ENCODE measurements at places on chromosomes 5 and 9.

- peak; percentile 37 for DNase-seq
Observed at GRCh38 chr5:11062397-11062796, 301.4 kb upstream of the DAP start.

DNA sequence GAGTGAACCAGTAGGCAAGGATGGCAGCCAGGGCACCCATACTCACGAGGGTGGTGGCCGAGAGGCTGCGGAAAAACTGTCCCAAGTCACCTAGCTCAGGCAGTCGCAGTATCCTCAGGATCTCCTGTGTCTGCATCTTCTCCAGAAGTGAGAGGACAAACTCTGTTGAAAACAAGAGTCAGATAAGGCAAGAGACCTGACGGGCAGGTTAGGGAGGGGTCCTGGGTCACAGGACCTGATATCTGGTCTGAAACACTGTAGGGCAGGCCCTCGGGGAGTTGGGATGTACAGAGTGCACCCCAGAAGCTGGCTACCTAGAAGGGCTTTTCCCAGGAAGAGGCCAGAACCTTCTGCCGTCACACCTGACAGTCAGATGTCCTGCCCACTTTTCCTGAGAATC lies 17.4 kb downstream of the ACSL6 start:
- DNase-seq: no peak

GRCh38 chr5:72662936-72663335 lies 153.5 kb upstream of the TNPO1 start:
- DNase-seq: no peak

GRCh38 chr9:114524247-114524681 lies 19.0 kb upstream of the WHRN start:
- no peak for DNase-seq

- DNase-seq: peak; percentile 36
Observed at GRCh38 chr5:172569861-172570558, 71.1 kb upstream of the NEURL1B start.

DNA sequence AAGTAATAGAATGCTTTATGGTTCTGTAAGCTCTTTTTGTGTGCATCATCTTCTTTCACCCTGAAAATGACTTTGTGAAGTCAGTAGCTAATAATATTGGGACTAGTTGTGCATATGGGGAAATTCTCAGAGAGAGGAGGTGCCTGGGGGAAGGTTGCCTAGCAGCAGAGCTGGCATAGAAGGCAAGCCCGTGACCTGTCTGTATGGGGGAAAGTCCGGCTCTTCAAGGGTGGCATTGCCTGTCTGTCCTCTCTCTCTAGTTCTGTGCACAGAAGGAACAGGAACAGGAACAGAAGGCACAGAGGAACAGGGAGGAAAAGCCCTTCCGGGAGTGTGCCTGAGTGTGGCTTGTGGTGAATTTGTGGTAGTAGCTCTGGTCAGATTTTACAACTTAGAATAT lies 33.1 kb downstream of the SH3GL2 start:
- peak; percentile 89 for DNase-seq

- no peak for DNase-seq
Observed at GRCh38 chr5:143311955-143312354, 91.5 kb downstream of the NR3C1 start.

- DNase-seq: no peak
Observed at GRCh38 chr5:170302653-170303501, 5.3 kb upstream of the LCP2 start.

DNA sequence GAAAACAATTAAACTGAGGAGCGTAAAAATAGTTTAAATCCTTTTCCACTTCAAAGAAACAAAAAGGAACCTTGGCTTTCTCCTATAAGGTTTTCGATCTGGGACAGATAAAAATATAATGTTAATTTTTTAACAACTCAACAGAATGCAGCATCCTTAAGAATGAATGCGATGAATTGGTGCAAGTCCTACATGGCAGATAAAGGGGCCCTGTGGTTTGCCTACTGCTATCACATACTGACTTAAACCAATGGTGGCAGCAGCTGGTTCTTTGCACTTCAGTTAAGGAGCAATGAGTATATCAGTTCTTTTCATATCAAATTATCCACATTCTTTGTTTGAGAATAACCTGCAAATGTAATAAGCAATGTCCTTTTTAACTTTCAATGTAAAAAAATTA lies 12.4 kb upstream of the TYRP1 start:
- DNase-seq: no peak

GRCh38 chr9:124399968-124400940 lies 15.0 kb downstream of the PSMB7 start:
- no peak for DNase-seq

Data from NCI-H69 (cell line).